ENCODE measurements at places on chromosomes 2 and 18.

- DNase-seq = no peak
Measured at GRCh38 chr2:12931186-12931844, 214.6 kb downstream of the TRIB2 start.

DNA sequence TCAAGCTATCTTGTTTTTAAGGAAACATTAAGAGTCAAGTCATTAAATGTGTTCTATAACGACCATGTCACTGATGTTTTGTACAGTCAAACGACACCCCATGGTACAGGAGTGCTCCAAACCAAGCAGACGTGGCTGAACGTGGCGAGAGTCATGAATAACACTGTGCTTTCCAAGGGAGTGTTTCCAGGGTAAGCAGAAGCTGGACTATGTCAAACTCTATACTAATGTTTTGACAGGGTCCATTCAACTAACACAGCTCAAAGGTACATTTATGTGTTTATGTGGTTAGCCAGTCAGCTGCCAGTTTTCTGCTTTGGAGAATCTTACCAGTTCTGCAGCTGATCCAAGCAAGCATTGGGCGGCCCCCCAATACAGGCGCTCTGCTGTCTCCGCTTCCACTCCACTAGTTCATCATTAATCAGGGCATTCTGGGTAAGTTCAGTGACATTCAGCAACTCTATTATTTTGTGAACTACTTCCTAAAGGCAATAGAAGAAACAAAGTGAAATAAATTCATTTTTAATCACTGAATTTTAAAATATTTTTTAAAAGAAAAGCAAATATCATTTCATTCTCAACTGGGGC, 16.4 kb downstream of the STAT1 start:
- no peak for DNase-seq

DNA sequence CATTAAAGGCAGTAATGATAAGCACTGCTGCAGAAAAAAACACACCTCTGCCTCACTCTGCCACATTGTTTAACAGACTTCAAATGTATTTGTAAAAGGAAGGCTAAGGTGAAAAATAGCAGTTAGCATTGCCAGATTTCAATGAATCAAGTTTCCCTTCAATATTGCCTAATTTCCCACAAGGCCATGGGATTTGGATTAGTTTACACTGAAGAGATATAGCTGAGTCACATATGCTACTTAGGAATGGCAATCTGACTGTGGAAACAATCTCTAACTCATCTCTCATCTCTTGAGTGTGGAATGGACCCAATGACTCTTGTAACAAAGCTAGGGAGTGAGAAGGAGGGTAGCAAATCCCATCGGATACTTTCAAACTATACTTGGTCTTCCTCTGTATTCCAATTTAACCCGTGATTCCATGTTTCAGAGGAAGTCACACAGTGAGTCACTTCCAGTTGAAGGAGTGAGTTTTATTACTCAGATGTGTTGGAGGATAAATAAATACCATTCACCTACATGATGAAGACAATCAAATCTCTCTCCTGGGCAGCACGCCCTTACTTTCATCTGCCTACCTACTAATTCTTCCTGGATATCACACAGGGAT, 5.1 kb downstream of the B4GALT6 start:
- no peak for DNase-seq

- DNase-seq = no peak
Measured at GRCh38 chr18:57649556-57650500, 28.2 kb upstream of the NARS1 start.

DNA sequence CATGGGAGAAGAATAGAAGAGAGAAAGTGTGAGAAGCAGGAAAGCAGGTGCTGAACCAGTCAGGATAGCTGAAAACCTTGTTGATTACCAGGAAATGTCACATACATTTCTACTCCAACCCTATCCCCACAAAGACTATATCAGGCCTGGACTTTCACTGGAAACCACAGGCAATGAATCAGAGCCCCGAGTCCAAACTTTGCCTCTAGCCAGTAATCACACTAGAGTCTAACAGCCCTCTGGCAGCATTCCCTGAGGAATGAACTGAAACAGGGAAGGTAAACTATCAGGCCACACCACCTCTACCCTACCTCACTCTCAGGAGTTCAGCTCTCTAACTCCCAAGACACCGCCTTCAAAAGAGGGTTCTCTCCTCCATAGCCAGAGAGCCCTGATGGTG, 18.7 kb upstream of the IHH start:
- no peak for DNase-seq

- DNase-seq = no peak
Measured at GRCh38 chr18:49907346-49907929, 94.1 kb upstream of the ACAA2 start.

GRCh38 chr2:118250001-118250400, 161.7 kb downstream of the INSIG2 start:
- DNase-seq = no peak

GRCh38 chr2:9135822-9136558, 70.6 kb upstream of the ASAP2 start:
- no peak for DNase-seq

DNA sequence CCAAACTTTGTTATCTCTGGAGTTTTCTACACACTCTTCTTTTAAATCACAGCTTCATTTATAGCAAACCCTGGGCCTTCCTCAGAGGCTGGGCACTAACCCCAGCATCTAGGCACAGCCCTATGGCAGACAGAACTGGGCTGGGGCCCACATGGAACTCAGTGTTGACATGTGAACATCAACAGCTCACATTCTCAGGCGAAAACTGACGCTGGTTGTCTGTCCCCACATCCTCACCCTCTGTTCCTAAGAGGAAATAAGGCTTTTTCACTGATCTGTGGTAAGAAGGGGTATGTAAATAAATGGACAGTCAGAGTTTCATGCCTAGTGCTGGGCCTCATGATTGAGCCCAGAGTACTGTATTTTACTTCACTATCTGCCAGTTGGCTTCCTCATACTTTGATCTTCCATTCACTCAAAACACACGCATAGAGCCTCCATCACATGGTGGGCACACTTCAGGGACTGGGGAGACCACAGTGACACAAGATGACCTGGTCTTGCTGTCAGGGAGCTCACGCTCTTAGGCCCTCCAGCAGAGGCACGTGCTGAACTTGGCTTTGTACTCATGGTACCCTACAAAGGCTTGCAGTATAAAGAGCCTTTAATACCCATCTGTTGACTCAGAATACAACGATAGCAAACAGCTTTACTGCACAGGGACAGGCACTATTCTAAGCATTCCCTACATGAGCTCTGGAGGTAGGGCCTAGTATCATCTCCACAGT, 43.0 kb downstream of the EFEMP1 start:
- no peak for DNase-seq

Measured in CD8-positive, alpha-beta memory T cell (primary cell).